ENCODE measurements at places on chromosomes 2 and 18.

DNA sequence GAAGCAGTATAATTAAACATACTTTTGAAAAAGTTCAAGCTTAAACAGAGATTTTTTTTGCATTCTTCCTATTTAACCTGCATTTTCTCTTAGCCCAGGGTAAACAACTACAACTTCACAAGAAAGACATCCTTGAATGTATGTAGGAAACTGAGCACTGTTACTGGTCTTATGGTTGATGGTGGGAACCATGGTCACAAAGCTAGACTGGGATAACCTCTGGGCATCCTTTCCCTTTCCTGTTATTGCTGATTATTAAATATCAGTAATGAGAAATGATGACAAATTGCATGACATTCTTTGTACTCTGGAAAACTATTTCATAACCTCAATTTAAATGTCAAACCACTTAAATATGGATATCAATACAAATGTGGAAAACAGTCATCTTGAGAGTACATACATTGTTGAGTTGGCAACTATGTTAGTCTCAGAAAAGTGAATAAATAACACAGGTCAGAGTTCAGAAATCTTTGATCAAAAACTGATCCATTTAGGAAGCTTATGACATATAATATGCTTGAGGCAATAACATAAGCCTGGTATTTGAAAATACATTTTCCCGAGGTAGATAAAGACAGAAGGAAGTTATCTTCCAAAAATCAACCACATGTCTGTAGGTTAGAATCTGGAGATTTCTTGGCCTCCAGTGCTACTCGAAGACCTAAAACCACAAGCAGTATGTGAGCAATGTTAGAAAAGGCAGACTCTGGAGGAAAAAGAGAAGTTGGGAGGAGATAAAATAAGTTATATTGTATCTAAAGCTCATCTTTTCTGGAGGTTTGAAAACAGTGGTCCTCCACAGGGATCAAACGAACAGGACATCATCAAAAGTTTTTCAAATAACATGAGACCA lies 65.2 kb upstream of the ST8SIA5 start:
- DNase-seq: no peak

GRCh38 chr18:45110577-45111501 lies 430.2 kb downstream of the SETBP1 start:
- no peak for DNase-seq

- DNase-seq: no peak
These were observed 271.4 kb upstream of the SMIM21 start for GRCh38 chr18:75698861-75699260.

DNA sequence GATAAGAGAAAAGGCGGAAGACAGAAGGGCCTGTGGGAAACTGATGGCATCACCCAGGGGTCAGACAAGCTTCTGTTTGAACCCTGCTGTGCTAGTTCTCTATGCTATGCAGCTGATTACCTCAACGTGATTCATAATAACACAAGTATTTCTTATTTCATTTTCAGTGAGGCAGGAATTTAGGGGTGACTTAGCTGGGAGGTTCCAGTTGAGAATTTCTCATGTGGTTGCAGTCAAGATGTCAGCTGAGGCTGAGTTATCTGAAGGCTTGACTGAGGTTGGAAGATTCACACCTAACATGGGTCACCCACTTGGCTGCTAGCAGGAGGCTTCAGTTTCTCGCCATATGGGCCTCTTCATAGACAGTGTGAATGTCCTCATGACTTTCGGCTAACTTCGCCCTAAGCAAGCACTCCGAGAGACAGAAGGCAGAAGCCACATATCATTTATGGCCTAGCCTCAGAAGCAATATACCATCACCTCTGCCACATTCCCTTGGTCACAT lies 34.0 kb upstream of the TMEM131 start:
- no peak for DNase-seq

DNA sequence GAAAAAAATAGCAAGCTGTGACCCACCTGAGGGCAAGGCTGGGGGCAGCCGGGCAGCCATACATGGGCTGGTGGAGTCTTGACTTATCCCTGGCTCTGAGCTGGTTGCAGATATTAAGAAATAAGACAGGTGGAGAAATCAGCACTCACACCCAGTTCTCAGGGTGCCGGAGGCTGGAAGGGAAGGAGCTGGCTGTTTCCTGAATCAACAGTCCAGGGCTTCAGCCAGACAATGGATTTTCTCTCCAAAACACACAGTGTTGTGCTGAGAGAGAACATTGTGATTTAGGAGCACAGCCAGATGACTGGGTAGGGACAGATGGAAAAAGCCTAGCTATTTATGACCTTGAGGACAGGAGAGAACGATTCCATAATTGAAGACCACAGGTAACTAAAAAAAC lies 208.8 kb downstream of the LDLRAD4 start:
- no peak for DNase-seq

DNA sequence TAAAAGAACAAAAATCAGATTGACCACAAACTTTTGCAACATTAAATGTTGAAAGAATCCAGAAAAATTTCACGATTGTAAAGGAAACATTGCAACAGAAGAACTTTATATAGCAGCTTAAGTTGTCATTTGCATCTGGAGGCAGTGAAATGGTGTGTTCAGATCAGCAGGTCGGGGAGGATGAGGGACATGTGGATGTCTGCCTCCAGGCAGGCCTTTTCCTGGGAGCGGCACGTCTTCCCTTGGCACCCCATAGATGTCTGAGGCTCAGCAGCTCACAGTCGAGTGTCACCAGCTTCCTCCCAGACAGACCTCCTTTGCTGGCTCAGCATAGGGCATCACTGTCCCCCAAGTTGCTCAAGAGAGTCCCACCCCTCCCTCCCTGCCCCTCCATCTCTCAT lies 44.3 kb upstream of the ASB1 start:
- no peak for DNase-seq

- DNase-seq: no peak
These were observed 215.9 kb downstream of the SEPTIN10 start for GRCh38 chr2:109397893-109398292.

- no peak for DNase-seq
These were observed 52.3 kb downstream of the KCNS3 start for GRCh38 chr2:17930773-17931172.

- DNase-seq: no peak
These were observed 90.4 kb downstream of the CYP26B1 start for GRCh38 chr2:72057308-72057707.

- DNase-seq: no peak
These were observed 175.4 kb downstream of the LCLAT1 start for GRCh38 chr2:30622452-30622851.

- DNase-seq: no peak
These were observed 100.3 kb upstream of the MBOAT2 start for GRCh38 chr2:9103663-9104277.

- no peak for DNase-seq
These were observed 17.9 kb downstream of the LPIN1 start for GRCh38 chr2:11764359-11764758.

- DNase-seq: no peak
These were observed 100.4 kb upstream of the CD226 start for GRCh38 chr18:70047931-70048603.

GRCh38 chr2:164009756-164010337 lies 274.0 kb upstream of the FIGN start:
- no peak for DNase-seq

DNA sequence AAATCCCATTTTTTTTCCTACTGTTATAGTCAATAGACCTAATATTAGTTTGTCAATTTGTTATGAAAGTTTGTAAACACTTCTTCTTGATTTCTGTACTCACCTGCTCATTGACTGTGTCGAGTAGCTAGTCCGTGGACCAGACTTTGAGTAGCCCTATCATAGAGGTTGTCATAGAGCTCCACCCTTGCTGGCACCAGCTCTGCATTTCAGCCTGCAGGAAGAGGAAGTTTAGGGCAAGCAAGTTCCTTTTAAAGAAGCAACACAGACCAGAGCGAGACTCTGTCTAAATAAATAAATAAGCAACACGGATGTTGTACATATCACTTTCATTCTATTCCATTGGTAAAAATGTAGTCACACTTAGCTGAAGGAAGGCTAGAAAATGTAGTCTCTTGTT lies 74.0 kb downstream of the MCFD2 start:
- no peak for DNase-seq

DNA sequence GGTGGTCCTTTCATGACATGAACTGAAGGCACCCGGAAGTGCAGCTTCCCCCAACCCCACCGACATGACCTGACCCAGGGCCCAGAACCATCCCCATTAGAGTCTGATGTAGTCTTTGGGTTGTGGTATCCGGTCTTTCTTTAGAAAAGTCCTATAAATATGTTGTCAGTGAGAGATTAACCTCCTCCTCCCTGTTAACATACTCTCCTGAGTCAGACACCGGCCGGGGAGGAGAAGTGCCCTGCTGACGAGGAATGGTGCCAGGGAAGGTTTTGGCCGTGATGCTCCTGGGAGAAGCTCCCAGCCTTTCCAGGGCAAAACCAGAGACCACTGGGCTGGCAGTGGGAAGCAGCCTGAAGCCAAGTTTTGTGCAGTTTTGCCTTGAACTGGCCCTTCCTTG lies 109.0 kb downstream of the LAMA3 start:
- DNase-seq: no peak

DNA sequence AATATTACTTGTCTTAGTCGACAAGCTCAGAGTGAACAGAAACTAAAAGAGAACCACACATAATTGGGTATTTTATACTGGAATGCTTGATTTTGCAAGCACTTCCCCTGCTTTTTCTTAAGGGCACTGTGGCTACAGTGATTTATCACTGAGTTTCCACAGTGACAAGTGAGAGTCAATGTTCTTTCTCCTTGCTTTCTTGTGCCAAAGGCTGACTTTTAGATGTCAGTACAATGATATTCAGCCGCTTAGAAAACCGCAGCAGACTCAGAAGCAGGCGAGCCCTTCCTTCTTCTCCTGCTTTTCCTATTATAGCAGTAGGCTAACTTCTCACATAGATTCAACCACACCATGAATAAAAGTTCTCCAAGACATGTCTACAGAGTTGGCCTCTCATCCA lies 1603.6 kb upstream of the NXPH2 start:
- DNase-seq: no peak

GRCh38 chr2:71811726-71812125 lies 335.9 kb downstream of the CYP26B1 start:
- DNase-seq: no peak

DNA sequence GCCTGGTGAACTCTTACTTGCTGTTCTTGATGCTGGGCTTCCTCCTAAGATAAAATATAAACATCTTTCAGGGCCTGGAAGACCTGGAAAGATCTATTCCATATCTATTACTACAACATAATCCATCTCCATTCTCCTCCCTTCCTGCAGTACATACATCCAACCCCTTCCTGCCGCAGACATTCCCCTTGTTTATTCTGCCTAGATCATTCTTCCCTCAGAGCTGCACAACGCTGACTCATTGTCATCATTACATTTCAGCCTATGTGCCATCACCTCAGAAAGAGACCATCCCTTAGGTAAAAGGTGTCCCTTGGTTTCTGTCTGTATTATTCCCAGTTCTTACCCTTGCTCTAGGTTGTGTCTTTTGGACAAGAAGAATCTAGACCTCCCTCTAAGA lies 2.5 kb upstream of the CDH7 start:
- DNase-seq: no peak

- no peak for DNase-seq
These were observed 16.3 kb upstream of the RAB10 start for GRCh38 chr2:26017464-26018183.

DNA sequence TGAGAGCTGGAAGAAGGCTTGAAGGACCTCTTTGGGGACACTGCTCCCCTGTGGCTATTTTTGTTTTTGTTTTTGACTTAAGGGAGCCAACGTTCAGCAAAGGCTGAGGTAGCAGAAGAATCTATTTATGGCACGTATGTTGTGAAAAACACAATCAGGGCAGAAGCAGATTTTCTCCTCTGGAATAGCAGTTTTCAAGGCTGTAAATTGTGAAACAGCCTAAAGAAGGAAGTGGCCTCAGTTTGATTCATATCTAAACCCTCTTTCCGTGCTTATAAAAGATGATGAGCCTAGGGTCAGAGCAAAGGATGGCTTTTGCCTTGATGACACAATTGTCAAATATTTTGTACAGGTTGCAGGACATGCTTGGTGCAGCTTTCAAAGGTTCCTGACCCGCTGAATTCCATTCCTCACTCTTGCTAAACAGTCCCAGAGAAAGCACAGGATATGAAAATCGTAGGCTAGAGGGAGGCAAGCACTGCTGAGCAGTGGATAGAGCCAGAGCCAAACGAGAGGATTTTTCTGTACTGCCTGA lies 106.2 kb upstream of the DLX2 start:
- DNase-seq: no peak

- DNase-seq: peak; percentile 18
These were observed 87.9 kb downstream of the BCL2L11 start for GRCh38 chr2:111208639-111209038.

- no peak for DNase-seq
These were observed 17.7 kb downstream of the FIGN start for GRCh38 chr2:163717993-163718680.

Data from GM12865 (cell line).